ENCODE measurements at places on chromosomes 12 and 14. TPM values are rescaled to one million over a fixed set of nuclear protein-coding genes. Genes with fewer than 3 reads are reported as not detected.

- DNase-seq: no peak
Measured at GRCh38 chr12:100145643-100146042, 3.0 kb upstream of the BLTP3B start.

- DNase-seq: no peak
Measured at GRCh38 chr12:13060581-13060980, 16.4 kb downstream of the FAM234B start.

GRCh38 chr14:54475911-54476310 lies 12.9 kb downstream of the GMFB start:
- DNase-seq: no peak

- peak; percentile 56 for DNase-seq
Measured at GRCh38 chr12:108701779-108702441, 29.4 kb downstream of the CORO1C start.

Gene EPYC
- polyA plus RNA-seq: not detected

- peak; percentile 36 for DNase-seq
Measured at GRCh38 chr14:95098984-95099599, 58.2 kb downstream of the DICER1 start.

Gene PTPRQ
- polyA plus RNA-seq: 9.3 TPM

Gene PPM1H
- 5.3 TPM for polyA plus RNA-seq

Gene PUS7L
- 14.8 TPM for polyA plus RNA-seq

DNA sequence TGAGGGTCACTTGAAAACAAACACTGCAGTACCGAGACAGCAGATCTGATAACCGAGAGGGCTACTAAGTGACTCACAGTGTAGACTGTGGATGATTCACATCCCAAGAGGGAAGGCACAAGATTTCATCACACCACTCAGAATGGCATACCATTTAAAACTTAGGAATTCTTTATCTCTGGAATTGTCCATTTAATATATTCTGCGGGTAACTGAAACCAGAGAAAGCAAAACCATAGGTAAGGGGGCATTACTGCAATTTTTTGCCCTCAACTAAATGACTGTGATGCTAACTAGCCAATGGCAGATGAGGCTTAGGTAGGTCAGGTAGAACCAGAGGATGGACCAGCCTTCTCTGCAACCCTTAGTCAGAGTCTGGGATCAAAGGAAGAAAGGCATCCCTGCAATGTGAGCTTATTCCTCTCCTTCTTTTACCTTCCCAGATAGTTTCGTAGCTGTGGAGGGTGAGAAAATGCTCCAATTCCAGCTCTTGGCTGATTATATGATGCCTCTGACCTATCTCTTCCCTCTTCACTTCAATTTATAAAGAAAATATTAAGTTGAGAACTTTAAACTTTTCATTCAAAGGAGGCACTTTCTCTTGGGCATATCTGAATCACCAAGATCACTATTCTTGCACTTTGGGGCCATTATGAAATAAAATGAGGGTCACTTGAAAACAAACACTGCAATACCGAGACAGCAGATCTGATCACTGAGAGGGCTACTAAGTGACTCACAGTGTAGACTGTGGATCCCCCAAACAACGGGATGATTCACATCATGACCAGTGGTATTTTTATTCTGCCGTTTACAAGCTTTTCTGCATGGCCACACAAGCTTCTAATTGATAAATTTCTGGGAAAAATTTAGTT lies 6.8 kb downstream of the ART4 start:
- no peak for DNase-seq

Data from right lung (tissue), 10 donors.